Activated CD4-positive, alpha-beta T cell treated with anti-CD3 and anti-CD28 coated beads for 4 hours (primary cell): ENCODE measurements at places on chromosomes 16 and 17.

DNA sequence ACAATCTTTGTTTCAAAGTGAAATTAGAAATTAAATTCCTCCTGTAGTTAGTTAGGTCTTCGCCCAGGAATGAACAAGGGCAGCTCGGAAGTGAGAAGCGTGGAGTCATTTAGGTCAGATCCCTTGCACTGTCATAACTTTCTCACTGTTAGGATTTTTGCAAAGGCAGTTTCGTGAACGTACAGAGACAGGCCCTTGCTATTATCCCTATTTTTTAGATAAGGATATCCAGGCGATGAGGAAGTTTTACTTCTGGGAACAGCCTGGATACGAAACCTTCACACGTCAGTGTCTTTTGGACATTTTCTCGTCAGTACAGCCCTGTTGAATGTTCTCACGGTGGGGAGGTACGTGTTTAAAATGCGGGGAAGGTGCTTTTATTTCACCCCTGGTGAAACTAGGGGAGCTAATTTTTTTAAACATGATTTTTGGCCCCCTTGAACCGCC is 318 bp upstream of the RBL2 start:
- no peak for DNase-seq

- DNase-seq = no peak
These were observed 289.8 kb downstream of the MAF start for GRCh38 chr16:79310710-79311109.

DNA sequence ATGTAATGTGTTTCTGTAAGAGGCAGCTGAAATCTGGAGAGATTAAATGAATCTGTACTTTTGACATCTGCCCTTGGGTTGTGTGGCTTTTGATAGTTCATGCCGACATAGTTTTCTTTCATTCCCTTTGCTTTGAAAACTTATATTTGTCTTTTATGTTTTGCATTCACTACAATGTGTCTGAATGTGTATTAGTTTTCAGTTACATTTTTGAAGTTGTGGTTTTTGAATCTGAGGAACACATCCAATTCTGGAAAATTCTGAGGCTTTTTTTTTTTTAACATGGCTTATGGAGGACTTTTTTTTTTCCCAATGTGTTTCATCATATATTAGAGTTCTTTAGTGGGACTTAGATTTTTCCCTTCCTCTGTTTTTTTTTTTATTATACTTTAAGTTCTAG is 683.7 kb upstream of the SOX9 start:
- no peak for DNase-seq

DNA sequence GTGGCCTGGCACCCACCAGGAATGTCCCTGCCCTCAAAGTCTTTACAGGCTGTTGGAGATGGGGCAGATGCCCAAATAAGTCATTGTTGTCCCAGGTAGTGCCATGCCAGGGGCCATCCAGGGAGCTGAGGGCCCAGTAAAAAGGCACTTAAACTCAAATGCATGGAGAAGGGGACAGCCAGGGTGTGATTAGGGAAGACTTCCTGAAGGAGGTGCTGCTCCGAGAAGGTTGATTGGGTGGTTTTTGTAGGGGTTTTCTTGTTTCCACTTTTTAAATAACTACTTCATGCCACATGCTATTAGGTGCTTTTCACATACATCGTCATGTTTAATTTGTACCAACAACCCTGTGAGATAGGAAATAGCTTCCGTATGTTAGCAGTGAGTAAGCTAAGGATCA is 66.9 kb downstream of the RAI1 start:
- DNase-seq = no peak

GRCh38 chr17:32622540-32622939 is 135.7 kb downstream of the CDK5R1 start:
- no peak for DNase-seq

DNA sequence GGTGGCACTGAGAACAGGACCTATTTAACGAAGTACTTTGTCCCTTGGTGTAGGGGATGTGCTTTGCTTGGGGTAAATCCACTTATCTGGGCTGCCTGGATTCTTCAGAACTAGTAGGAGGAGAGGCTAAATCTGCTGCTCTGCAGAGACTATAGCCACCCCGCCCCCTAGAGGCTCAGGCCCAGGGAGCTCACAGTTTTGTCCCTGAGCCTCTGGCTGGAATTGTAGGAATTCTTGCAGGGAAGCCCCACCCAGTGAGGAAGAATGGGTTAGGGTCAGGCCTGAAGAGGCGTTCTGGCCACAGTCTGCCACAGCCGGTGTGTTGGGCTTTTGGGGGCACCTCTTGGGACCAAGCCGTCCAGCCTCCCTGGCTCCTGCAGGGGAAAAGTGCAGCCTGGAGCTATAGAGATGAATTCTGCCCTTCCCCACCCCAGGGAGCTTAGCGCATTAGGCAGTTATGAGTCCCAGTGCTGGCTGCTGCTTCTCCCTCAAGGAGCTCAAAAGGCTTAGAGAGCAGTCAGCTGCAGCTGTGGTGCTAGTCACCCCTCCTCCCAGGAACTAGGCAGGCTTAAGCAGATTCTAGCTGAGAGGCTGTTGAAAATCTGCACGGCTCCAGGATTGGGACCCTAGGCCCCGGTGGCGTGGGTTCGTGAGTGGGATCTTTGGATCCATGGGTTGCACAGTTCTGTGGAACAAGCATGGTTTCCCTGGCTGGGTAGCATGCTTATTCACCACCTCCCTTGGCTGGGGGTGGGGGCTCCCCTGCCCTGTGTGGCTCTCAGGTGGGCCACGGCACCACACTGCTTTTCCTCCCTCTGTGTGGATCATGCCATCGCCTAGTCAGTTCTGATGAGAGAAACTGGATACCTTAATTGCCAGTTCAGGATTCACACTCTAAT is 237.4 kb upstream of the TOM1L1 start:
- DNase-seq = no peak

DNA sequence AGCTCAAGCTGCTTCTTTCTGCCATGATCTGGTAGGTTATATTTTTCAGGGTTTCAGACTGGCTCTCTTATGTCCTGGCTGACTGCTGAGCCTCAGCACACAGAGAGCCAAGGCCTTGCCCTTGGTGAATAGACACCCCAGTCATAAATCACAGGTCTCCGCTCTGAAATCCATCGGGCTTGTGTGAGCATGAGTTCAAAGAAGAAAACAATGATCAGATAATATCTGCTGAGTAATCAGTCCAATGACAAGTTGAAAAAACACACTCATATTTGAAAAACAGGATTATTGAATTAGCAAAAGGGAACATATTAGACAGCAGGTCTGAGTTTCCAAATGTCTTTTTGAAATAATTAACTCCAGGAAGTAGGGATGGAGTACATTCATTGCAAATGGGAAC is 51.1 kb upstream of the NDRG4 start:
- DNase-seq = no peak

GRCh38 chr17:81422776-81423697 is 27.8 kb downstream of the BAHCC1 start:
- no peak for DNase-seq

- DNase-seq = no peak
These were observed 218.3 kb downstream of the RBFOX3 start for GRCh38 chr17:79392598-79392997.

- no peak for DNase-seq
These were observed 2.4 kb upstream of the SCIMP start for GRCh38 chr17:5236938-5237540.

DNA sequence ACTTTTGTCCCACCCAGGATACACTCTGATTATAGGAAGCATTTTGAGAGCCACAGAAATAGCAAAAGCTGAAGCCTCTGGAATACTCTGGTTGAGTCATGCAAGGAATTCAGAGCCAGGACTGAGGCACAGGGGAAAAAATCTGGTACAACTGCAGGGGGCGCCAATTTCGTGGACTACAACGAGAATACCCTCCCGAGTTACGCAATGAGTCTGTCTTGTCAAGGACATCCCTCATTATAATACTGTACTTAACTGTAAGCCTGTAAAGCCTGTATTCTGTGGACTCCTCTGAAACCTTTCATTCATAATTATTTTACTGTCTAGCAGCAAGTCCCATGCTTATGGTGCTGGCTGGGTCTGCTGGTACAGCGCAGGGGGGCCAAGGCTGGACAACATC is 7.8 kb downstream of the HOXB1 start:
- DNase-seq = no peak

- DNase-seq = peak; percentile 49
These were observed 122.1 kb downstream of the SKAP1 start for GRCh38 chr17:48307814-48308411.

- no peak for DNase-seq
These were observed 13.5 kb downstream of the KCTD2 start for GRCh38 chr17:75060434-75061054.

- DNase-seq = no peak
These were observed 505.8 kb downstream of the KCNJ2 start for GRCh38 chr17:70675070-70675590.

GRCh38 chr17:39939588-39940419 is 12.3 kb downstream of the LRRC3C start:
- peak; percentile 19 for DNase-seq

GRCh38 chr16:57593021-57593420 is 35.4 kb upstream of the ADGRG1 start:
- DNase-seq = no peak

DNA sequence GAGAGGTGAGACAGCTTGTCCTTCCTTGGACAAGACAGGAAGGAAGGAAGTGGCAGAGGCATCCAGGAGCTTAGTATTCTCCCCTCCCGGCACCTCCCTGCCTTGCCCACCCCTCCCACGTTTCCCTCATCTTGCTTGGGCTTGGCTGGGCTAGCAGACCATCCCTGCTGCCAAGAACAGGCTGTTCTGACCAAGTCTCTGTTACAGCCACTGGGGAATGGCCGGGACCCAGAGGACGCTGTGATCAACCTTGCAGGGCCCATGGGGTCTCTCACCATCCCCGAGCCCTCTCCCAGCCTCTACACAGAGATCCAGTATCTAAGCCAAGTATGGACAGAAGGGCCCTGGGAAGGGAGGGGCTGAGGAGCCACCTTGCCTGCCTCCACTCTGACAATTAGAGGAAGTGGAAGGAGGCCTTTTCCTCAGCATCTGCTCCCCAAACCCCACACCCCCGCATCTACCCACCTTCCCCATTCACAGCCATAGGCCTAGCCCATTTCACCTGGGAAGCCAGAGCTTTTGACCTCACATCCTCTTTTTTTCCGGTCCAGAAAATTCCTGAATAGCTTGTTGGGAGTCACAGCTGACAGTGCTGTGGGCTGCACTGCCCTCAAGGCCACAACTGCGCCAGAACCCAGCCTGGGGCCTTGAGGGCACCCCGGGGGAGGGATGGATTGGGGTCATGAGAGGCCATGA is 14.1 kb downstream of the CD300LG start:
- DNase-seq = no peak

GRCh38 chr17:50218071-50218759 is 16.8 kb upstream of the COL1A1 start:
- no peak for DNase-seq

GRCh38 chr16:85891033-85891775 is 7.8 kb upstream of the IRF8 start:
- no peak for DNase-seq

DNA sequence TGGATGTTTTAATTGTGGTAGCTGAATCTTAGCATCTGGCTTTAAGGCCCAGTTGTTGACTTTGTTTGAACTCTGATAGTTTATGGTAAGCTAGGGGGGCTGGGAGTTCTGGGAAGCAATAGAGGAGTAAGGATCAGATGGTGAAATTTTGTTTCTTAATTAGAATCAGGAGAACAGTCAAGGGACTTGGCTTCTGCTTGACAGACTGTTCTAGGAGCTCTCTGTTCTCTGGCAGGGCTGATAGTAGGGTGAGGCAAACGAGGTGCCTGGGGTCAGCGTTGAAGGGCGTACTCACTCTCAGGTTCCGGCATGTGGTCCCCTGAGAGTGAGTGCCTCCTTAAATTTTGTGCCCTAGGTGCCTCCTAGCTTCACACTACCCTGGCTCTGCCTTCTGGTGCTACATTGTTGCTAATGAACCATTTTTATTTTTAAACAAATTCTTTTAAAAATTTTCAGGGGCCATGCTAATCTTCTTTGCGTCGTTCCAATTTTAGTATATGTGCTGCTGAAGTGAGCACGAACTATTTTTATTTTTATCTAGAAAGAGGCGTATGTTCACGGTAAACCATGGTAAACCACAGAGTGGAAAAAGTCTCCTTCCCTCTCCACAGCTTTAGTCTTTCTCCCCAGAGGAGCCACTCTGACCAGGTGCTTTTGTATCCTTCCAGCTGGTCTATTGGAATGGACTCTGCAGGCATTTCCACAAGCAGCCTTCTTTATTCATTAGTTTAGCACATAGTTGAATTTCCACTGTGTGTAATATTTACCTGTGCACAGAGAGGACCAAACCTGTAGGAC is 19.7 kb downstream of the SLC7A6 start:
- no peak for DNase-seq

- no peak for DNase-seq
These were observed 488 bp downstream of the SPSB3 start for GRCh38 chr16:1781758-1782407.

GRCh38 chr16:53081032-53081424 is 26.2 kb downstream of the CHD9 start:
- DNase-seq = no peak

GRCh38 chr17:42704490-42704836 is 22.1 kb downstream of the CNTNAP1 start:
- no peak for DNase-seq

GRCh38 chr17:7114875-7115614 is 423 bp upstream of the ASGR2 start:
- no peak for DNase-seq

GRCh38 chr17:39194089-39194984 is 3.1 kb downstream of the CACNB1 start:
- no peak for DNase-seq

DNA sequence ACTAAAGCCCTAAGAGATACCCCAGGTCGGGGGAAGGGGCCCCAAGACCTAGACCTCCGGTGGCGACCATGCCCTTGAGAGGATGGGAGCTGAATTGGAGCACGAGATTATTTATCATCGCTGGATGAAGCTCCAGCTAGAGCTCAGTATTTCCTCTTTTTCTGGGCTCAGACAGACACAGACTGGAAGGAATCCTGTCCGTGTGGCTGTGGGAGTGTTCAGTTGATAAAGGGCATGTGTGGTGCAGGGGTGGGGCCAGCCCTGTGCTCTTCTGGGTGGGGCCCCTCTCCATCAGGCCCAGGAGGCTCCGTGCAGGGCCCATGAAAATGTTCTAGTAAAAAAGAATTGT is 6.3 kb upstream of the CBX4 start:
- no peak for DNase-seq

GRCh38 chr17:27818401-27819105 is 18.2 kb upstream of the NOS2 start:
- no peak for DNase-seq

DNA sequence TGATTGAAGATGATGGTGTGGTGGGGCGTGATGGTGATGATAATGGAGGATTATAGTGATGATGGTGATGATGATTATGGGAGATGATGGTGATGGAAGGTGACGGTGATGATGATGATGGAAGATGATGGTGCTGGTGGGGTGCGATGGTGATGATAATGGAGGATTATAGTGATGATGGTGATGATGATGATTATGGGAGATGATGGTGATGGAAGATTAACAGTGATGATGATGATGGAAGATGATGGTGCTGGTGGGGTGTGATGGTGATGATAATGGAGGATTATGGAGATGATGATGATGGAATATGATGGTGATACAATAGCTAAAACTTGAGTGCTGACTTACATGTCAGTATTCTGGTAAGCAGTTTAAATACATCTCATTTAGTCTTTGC is 391.0 kb upstream of the EEF2KMT start:
- DNase-seq = no peak
